Thoracic aorta (tissue), 2 donors: ENCODE measurements at places on chromosomes 13 and 19. TPM values are rescaled to one million over a fixed set of nuclear protein-coding genes. Genes with fewer than 3 reads are reported as not detected.

DNA sequence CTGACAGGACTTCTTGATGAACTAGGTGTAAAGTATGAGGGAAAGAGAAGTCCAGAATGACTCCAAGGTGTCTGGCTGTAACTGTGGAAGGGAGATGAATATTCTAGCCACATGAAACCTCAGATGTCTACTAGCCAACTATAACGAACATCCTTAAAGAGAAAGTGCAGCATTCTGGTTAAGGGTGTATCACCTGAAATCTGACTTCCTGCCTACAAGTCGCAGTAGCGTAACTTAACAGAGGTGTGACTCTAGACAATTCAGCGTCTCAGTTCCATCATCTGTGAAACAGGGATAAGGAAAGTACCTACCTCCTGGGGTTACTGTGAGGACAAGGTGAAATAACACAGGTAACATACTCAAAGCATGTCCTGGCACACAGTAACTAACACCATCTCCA is 145.7 kb upstream of the FBXL3 start:
- DNase-seq = no peak

DNA sequence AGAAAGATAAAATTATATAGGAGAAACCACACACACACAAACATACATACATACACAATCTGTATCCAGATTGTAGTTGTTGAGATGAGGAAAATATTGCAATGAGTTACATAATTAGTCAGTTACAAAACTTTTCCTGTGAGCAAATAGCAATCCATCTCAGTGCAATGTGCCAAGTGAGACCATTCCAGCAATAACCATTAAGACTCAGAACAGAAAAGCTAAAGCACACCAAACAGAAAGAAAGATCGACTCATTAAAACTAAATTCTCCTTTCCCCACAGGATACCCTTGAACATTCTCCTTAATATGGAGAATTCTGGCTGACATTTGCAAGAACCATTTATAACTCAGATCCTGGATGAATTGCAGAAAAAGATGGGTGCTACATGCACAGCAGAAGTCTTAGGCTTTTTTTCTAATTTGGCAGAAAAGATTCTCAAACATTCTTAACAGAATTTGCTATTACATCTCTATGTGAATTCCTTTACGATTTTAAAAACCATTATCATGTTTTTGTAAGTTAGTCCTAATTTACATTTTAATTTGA is 1341.2 kb upstream of the SPRY2 start:
- DNase-seq = no peak

DNA sequence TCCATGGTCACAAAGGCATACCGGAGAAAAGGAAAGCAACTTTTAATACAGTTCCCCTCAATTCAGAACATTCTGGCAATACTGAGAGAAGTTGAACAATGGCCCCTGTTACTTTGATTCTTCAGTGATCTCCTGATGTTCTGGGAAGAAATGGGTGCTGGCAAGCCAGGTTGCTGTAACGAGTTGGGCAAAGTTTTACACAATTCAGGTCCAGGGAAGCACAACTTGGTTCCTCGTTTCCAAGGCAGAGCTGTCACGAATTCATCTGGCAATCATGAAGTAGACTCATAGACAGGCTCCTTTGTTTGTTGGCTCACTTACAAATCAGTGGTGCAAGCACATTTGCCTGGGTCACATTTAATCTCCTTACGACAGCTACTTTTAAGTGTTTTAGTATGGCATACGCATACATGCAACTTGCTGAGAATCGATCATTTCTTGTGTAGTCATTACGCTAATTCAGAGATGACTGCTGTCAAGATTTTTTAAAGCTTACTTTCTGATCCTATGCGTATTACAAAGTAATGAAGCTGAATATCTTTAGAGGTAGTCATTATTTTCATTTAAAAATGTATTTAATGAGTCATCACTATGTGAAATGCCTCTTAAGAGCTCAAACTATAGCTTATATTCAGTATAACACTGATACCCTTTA is 174.7 kb downstream of the GPC5 start:
- no peak for DNase-seq

DNA sequence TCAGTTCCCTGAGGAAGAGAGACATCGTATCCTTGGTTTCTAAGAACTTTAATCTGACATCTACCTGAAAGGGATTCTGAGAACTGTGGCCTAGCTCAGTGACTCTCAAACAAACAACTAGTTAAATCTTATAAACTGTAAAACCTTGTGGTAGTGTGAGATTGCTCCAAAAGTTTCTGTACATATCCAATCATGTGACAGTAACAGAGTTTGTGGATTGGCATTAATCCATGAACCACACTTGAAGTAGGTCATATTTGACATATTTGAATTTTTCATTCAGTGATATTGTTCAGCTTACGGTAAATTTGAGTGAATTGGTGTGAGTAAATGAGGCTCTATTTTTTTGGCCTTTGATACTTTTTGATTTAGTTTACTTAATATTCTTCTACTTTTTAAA is 15.0 kb downstream of the TDRD3 start:
- DNase-seq = no peak

CEACAM21 gene
- total RNA-seq = 1.1 TPM

NOSIP gene
- total RNA-seq = 30.8 TPM

- DNase-seq = no peak
These were observed 11.9 kb upstream of the FRY start for GRCh38 chr13:32019612-32020233.

- DNase-seq = no peak
These were observed 11.0 kb upstream of the ZNF766 start for GRCh38 chr19:52258426-52258825.

DNA sequence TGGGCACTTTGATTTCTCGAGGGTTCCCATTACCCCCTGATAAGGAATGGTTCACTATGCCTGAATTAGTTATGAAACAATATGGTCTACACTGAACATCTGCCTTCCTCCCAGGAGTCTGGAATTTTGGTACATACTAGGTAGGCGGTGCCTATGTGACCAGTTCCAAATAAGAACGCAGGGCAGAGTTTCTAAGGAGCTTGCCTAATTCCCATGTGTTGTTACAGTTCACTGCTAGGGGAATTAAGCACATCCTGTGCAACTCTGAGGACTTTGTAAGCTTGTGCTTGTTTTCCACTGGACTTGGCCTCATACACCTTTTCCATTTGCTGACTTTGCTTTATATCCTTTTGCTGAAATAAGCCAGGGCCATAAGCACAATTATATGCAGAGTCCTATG is 29.2 kb downstream of the RBM26 start:
- DNase-seq = no peak

FREM2 gene
- 0.14 TPM for total RNA-seq

DZIP1 gene
- total RNA-seq = 24.5 TPM

GRCh38 chr19:40783711-40784110 is 5.7 kb downstream of the RAB4B start:
- DNase-seq = no peak

DNA sequence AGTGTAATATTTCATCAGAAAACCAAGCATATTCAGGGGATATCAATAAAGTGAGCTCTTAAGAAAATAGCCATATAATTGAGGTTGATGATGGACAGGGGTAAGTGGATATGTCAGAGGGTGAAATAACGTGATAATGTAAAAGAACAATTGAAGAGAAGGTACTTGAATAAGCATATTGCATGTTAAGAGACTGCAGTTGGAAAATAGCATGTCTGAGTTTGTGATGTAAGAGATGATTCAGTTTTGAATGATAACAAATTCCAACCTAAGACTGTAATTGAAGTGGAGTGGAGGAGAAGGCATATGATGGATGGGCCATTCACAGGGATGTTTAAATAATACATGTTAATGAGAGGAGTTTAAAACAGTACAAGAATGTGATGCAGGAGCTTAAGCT is 1633.5 kb downstream of the SLITRK1 start:
- no peak for DNase-seq

DNA sequence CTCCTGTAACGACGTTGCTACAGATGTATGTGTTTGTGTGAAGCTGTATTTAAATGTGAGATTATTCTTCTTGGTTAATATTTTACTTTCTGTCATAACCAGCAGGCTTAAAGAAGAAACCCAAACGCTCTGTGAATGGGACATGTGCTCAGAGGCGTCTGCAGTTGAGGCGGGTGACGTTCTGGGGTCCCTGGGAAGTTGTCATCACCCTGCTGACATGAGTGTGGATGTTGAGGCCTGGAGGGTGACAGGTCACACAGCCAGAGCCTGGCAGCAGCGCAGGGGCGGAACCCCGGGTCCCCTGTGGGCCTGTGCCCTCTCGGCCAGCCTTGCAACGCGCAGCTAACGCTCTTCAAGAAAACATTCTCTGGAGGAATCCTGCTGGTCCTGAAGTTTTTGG is 16.6 kb downstream of the RASA3 start:
- no peak for DNase-seq

GRCh38 chr19:11379857-11380350 is 4.2 kb downstream of the EPOR start:
- no peak for DNase-seq

DNA sequence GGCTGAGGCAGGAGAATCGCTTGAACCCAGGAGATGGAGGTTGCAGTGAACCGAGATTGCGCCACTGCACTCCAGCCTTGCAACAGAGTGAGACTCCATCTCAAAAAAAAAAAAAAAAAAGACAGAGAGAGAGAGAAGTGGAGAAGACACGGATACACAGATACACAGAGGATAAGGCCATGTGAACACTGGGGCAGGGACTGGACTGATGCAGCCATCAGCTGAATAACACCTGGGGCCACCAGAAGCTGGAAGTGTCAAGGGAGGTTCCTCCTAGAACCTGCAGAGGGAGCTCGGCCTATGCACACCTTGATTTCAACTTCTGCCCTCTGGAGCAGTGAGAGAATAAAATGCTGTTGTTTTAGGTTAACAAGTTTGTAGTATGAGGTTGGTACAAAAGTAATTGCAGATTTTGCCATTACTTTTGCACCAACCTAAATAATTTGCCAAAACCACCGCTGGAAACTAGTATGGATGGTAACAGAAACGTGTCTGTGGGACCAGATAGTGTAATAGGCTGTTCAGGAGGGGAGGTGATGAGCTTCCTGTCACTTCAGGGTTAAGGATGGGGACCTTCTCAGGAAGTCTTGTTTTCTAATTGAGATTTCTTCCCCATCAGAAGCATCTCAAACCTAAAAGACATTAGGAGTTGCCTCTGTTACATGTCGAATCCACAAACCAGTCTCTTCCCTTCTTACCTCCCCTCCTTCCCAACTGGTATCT is 36.4 kb upstream of the IGSF23 start:
- no peak for DNase-seq

DNA sequence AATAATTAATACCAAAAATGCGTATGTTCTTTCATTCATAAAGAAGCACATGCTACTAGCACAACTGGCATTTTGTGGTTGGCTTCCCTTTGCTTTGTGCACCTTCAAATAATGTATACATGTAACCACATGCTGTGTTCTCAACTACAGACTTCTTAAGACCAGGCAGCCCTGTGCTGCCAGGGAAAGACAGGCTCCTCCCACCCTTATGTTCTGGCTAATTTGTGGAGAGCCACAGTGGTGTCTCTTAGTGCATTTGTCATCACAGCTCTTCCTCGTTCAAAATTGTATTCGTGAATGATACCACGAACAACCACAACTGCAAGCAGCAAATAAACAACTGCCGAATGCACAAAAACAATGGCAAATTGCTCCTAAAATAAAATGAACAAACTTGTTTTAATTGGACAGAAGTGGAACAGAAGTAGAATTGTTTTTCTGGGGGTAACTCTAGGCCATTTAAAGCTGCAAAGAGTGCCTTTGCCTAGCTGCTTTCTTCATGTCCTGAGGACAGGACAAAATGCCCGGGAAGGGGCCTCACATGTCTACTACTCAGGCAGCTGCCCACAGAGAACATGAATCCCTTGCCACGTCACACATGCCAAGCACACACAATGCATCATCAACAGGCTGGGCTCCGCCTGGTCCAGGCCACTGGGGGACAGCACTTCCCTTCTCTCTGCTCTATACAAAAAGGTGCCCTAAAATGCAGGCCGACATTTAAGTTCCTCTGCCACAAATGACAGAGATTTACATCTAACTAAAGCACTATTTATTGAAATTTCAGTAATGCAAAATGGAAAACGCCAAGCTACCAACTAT is 21.7 kb downstream of the IRS2 start:
- DNase-seq = no peak

GRCh38 chr13:114212158-114212495 is 22.6 kb upstream of the CDC16 start:
- DNase-seq = no peak

DNA sequence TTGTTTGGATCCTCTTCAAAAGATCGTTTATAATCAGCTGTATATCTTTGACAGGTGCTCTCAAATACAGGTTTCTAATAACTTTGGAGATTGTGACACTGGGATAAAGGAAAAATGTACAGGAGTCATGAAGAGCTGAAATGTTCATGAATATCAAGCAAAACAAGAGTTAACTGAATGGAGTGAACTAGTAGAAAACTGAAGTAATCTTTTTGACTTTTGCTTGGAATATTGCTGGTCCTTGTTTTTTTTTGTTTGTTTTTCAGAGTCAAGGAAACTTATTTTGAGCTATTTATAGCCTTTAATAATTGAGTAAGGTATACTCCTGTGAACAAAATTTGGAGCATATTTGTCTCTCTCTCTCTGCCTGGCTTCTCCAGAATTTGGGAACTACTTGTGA is 25.3 kb downstream of the MED4 start:
- DNase-seq = no peak

DNA sequence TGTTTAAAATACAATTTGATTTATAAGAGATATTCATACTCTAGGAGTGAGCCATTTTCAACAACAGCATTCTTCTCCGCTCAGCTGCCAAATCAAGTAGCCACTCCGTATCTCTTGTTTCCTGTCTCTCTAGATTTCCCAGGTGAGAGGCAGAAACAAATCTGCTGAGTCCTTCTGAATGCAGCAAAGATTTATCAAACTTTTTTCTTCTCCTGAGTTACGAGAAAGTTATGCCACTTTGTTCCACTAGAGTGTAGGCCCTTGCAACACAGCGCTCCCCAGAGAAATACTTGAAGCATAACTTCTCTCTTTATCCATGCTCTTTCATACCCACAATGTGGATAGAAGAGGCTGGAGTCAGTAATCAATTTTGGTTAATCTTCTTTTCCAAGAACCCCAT is 1960.8 kb downstream of the OLFM4 start:
- DNase-seq = no peak

TMPRSS9 gene
- 0.42 TPM for total RNA-seq

DNA sequence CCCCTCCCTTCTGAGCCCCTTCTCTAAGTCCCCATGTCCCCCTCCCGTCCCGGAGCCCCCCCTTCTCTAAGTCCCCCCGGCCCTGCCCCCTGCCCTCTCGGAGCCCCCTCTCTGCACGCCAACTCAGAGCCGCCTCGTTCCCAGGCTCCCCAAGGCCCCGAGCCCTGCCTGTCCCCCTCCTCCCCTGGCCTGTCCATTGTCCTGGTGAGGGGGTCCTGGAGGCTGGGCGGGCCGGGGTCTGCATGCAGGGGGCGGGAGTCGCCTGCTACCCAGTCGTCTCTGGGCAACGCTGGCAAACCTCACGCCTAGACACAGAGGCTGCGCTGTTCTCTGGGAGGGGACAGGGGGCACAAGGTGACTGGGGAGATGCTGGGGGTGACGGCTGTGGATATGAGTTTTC is 39.2 kb upstream of the SEMA6B start:
- no peak for DNase-seq

DNA sequence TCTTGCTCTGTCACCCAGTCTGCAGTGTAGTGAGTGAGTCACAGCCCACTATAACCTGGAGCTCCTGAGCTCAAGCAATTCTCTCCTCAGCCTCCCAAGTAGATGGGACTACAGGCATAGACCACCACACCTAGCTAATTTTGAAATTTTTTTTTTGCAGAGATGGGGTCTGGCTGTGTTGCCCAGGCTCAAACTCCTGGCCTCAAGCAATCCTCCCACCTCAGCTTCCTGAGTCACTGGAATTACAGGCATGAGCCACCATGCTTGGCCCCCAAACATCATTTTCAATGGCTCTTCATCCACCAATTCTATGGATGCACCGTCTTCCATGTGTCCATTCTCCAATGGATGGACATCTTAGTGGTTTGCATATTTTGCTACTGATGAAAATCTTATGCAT is 68.9 kb downstream of the ZNF557 start:
- DNase-seq = no peak

KLK7 gene
- total RNA-seq = not detected

WASF3 gene
- 16.4 TPM for total RNA-seq
